Uterus (tissue), 4 donors: ENCODE measurements at places on chromosomes 12 and 14.

DNA sequence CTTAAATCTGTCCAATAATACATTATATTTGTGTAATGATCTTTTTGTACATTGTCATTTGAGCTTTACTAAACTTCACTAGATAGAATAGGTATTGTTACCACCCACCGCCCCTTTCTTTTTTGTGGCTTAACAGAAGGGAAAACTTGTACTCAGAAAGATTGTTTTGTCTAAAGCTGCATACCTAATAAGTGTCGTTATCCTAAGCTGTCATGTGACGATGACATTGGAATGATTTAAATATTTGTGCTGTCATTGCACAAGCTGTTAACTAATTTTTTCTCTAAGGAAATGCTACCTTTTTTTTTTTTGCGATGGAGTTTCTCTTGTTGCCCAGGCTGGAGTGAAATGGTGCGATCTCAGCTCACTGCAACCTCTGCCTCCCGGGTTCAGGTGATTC lies 3.6 kb downstream of the DIP2B start:
- no peak overlapping the region for H3K27ac ChIP-seq
- H3K27me3 ChIP-seq: no peaks in the 10 kb centered on the region
- H3K4me1 ChIP-seq: peaks cover 7% of the 10 kb centered on the region
- H3K4me3 ChIP-seq: no peak overlapping the region
- no peak for DNase-seq

GRCh38 chr12:39037115-39037514 lies 131.7 kb upstream of the CPNE8 start:
- H3K27me3 ChIP-seq: no peaks in the 10 kb centered on the region
- no peak overlapping the region for H3K27ac ChIP-seq
- H3K36me3 ChIP-seq: no peaks in the 10 kb centered on the region
- H3K4me3 ChIP-seq: no peak overlapping the region

- DNase-seq: no peak
- H3K4me1 ChIP-seq: no peaks in the 10 kb centered on the region
- no peaks in the 10 kb centered on the region for H3K27me3 ChIP-seq
- no peak overlapping the region for H3K4me3 ChIP-seq
- no peaks in the 10 kb centered on the region for H3K36me3 ChIP-seq
- H3K27ac ChIP-seq: peak overlapping the region; percentile 39
These were observed 76.6 kb upstream of the TMPO start for GRCh38 chr12:98438656-98439230.

DNA sequence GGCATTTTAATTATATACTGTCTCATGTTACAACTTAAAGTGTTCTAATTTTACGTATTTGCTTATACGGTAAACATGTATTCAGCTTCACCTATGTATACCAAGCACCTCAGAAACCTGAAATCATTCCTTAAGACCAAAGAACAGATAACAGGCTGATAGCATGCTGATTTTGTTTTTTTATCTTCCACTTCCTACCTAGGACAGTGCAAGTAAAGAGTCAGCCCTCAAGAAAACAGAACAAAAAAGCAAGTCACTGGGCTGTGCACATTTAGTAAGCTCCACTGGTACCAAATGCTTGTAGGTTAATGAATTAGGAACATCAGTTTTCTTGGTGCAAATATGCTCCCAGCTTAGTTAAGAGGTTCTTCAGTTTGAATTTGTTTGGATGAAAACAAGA lies 611.3 kb downstream of the VRK1 start:
- no peaks in the 10 kb centered on the region for H3K36me3 ChIP-seq
- H3K4me1 ChIP-seq: no peaks in the 10 kb centered on the region
- no peak for DNase-seq
- H3K27ac ChIP-seq: no peak overlapping the region
- H3K27me3 ChIP-seq: no peaks in the 10 kb centered on the region

DNA sequence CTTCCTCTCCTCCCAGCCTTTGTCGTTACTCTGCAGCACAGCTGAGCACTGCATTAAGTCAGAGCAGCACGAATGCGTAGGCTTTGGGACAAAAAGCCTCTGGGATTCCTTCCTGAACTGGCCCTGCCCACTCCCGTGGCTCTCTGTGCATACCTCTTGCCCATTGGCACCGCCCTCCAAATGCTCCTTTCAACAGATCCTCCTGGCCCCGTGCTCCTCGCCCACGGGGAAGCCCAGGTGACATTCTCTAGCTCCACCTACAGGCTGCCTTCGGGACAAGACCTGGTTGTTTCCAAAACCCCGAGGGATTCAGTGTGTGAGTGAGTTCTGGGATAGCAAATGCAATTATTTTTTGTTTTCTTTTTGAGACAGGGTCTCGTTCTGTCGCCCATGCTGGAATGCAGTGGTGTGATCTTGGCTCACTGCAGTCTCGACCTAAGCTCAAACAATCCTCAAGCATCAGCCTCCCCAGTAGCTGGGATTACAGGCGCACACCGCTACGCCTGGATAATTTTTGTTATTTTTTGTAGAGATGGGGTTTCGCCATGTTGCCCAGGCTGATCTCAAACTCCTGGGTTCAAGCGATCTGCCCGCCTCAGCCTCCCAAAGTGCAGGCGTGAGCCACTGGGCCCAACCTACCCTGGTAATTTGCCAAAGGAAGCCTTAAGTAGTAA lies 17.9 kb upstream of the TDRD9 start:
- no peaks in the 10 kb centered on the region for H3K36me3 ChIP-seq
- no peaks in the 10 kb centered on the region for H3K4me1 ChIP-seq
- no peak overlapping the region for H3K27ac ChIP-seq
- no peaks in the 10 kb centered on the region for H3K27me3 ChIP-seq
- H3K4me3 ChIP-seq: no peak overlapping the region
- peak; percentile 75 for DNase-seq
